Transverse colon (tissue), 4 donors: ENCODE measurements at places on chromosomes 5 and 9. TPM values are rescaled to one million over a fixed set of nuclear protein-coding genes. Genes with fewer than 3 reads are reported as not detected.

TGFBI gene
- total RNA-seq: 33.3 TPM

BTF3 gene
- 312 TPM for total RNA-seq

GABRA6 gene
- total RNA-seq: not detected

DNA sequence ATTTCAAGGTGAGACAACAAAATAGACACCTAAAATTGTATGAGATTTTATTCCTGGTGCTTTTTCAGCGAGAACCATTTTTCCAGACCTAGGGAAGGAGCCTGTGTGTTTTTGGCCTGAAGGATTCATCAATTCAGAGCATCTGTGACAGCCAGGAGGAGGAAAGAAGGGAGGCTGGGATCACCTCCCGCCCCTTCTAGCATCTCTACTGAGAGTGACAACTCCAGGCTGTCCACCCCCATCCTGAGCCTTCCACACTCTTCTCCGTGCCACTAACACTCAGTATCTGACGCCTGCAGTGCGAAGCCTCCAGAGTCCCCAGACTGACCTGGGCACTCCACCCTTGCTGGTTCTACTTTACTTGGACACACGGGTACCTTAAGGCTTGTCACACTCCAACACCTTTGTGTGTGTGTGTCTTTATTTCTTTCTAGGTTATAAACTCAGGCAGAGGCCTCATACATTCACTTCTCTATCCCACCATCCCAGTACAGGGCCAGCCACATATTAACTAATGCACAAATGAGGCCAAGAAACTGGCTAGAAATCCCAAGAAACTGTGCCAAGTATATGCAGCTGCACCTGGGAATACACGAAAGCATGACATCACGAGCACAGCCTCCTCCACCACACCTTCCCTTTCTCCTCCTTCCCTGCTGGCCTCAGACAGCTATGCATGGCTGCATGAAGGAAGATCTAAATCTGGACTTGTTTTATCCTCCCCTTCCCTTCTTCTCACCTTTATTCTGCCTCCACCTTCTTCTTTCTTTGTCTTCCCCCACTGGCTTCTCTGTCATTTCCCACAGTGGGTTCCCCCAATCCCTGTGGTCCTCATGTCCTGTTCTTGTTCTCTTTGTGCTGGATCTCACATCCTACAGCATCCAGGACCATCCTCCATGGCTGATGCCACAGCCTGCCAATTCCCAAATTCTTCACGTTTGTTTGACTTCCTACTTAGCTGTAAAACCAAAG, 16.0 kb downstream of the S1PR3 start:
- no peaks in the 10 kb centered on the region for H3K27me3 ChIP-seq
- no peaks in the 10 kb centered on the region for H3K4me1 ChIP-seq

- H3K36me3 ChIP-seq: no peaks in the 10 kb centered on the region
- no peak for DNase-seq
- no peak overlapping the region for H3K27ac ChIP-seq
- H3K27me3 ChIP-seq: no peaks in the 10 kb centered on the region
- H3K4me1 ChIP-seq: no peaks in the 10 kb centered on the region
Observed at GRCh38 chr5:73718762-73719161, 92.8 kb downstream of the ARHGEF28 start.

GRCh38 chr5:117204926-117205869, 630.6 kb upstream of the SEMA6A start:
- H3K4me3 ChIP-seq: no peak overlapping the region
- H3K4me1 ChIP-seq: no peaks in the 10 kb centered on the region
- H3K27ac ChIP-seq: no peak overlapping the region

DNA sequence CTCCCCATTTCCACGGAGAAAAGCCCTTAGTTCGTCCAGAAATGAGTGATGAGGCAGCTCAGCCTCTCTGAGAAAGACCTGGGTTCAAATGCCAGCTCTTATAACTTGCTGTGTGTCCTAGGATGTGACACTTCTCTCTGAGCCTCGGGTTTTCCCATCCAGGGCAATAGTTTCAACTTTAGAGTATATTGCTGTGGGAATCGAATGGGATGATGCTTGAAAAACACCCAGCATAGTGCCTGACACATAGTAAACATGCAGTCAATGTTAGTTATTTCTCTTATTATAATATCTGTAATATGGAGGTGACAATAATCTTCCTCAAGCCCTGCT, 430 bp upstream of the MAPKAP1 start:
- peak overlapping the region; percentile 85 for H3K27ac ChIP-seq
- peak overlapping the region; percentile 80 for H3K4me3 ChIP-seq
- DNase-seq: no peak
- H3K27me3 ChIP-seq: no peaks in the 10 kb centered on the region

DNA sequence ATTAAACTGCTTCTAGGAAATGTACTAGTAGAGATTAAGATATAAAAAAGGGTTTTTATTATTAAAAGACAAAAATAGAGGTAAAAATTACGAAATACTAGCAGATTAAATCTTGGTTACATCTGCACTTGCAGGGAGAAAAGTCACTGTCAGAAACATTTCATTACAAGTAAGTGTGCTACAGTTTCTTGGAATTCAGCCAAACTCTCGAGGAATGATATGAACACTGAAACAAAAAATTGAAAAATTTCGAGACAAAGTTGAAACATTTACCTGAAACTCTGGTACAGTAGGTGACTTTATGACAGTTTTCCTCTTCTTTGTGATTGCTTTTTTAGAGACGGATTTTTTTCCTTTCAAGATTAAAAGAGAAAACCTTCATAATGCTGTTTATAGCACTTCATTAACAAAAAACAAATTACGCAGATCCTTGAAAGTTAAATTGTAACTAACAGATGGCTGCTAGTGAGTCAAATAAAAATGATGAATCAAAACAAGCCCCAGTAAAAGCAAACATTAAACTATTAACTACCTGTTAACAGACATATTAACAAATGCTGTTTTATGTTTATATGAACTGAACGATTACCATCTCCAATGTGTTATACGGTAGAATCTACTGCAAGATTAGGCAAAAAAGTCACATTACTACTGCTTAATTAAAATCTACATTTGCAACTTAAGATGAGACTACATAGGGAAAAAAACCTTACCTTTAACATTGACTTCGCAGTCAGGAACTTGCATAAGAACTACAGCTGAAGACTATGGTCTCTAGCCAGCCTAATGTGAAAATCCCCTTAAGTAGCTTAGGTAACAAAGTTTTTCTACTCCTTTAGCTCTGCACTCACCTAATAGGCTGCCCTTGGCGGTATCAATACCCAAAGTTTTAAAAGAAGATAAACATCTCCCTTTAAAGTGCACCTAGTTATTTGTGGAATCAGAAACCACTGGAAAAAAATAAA, 61.4 kb downstream of the RANBP6 start:
- no peak overlapping the region for H3K4me3 ChIP-seq
- no peak overlapping the region for H3K27ac ChIP-seq
- H3K4me1 ChIP-seq: no peaks in the 10 kb centered on the region
- H3K36me3 ChIP-seq: peaks cover 5% of the 10 kb centered on the region
- DNase-seq: no peak
- H3K27me3 ChIP-seq: no peaks in the 10 kb centered on the region

GRCh38 chr9:3977614-3978112, 322.2 kb downstream of the GLIS3 start:
- H3K27ac ChIP-seq: no peak overlapping the region
- no peaks in the 10 kb centered on the region for H3K4me1 ChIP-seq
- no peaks in the 10 kb centered on the region for H3K36me3 ChIP-seq
- H3K4me3 ChIP-seq: no peak overlapping the region
- no peak for DNase-seq
- H3K27me3 ChIP-seq: no peaks in the 10 kb centered on the region

DNA sequence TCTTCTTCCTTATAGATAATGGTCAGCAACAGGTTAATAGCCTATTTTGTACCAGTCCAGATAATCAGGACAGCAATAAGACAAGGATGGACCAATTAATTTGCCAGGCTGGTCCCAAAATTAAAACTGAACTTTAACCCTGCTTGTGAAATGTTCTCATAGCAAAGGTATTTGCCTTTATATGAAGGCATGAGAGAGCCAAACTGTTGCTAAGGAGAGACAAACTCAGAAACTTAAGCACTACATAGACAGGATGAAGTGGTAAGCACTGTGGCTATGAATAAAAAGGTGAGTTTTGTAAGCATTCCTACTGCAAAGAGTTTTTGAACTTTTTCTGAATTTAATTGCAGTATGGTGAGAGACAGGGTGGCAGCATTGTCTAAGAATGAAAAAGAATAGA, 174.7 kb upstream of the PPP1R2B start:
- no peaks in the 10 kb centered on the region for H3K36me3 ChIP-seq
- no peak overlapping the region for H3K27ac ChIP-seq
- no peak overlapping the region for H3K4me3 ChIP-seq
- H3K27me3 ChIP-seq: no peaks in the 10 kb centered on the region

DNA sequence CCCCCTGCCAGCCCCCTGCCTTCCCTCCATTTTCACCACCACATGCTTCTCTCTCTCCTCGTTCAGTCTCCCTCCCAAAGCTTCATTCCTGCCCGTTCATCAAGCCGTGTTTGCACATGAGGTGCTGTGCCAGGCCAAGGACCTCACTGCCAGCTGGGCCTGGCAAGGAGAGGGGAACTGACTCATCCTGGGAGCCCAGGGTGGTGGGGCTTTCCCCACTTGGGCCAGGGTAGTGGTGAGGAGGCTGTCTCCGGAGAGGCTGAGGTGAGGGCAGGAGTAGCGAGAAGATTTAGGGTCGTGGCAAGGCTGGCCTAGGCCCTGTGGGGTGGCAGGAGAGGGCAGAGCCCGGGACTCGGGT, 30.4 kb upstream of the NOTCH1 start:
- H3K36me3 ChIP-seq: no peaks in the 10 kb centered on the region
- H3K4me1 ChIP-seq: no peaks in the 10 kb centered on the region
- H3K27ac ChIP-seq: no peak overlapping the region
- DNase-seq: no peak

GRCh38 chr5:31581498-31582099, 49.5 kb downstream of the C5orf22 start:
- DNase-seq: no peak
- peaks cover 9% of the 10 kb centered on the region for H3K27me3 ChIP-seq
- H3K36me3 ChIP-seq: no peaks in the 10 kb centered on the region
- H3K4me3 ChIP-seq: no peak overlapping the region
